B cell (primary cell): ENCODE measurements at places on chromosomes 1 and 21. TPM values are rescaled to one million over a fixed set of nuclear protein-coding genes. Genes with fewer than 3 reads are reported as not detected.

CR1 gene
- 36.7 and 40.0 TPM in 2 replicates for total RNA-seq

OLIG2 gene
- total RNA-seq = not detected in 2 replicates

PIGR gene
- total RNA-seq = 0.44 and 1.1 TPM in 2 replicates

- no peak overlapping the region for H3K4me3 ChIP-seq
- DNase-seq = no peak
- no peak overlapping the region for H3K27ac ChIP-seq
Observed at GRCh38 chr1:61399199-61399598, 316.8 kb downstream of the NFIA start.

DNA sequence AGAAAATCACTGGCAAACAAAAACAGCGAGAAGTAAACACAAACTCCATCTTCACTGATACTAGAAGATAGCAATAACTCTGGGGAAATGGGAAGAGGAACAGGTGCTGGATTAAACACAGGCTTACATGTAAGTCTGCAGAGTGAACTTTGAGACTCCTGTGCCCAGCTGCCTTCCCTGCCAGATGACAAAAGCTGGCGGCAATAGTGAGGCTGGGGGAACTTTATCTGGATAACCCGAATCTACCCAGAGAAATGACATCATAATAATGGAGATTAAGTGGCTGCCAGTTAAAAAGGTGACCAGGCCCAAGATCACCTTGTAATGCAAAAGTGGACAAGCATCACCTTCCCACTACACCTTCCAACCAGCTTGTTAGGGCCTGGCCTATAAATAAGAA is 184.5 kb downstream of the CHRM3 start:
- no peak overlapping the region for H3K4me3 ChIP-seq
- H3K27ac ChIP-seq = no peak overlapping the region
- no peak for DNase-seq
- H3K4me1 ChIP-seq = no peaks in the 10 kb centered on the region
- H3K36me3 ChIP-seq = no peaks in the 10 kb centered on the region

GRCh38 chr1:22920026-22920733 is 52.5 kb downstream of the LACTBL1 start:
- H3K36me3 ChIP-seq = no peaks in the 10 kb centered on the region
- H3K27ac ChIP-seq = no peak overlapping the region
- H3K4me1 ChIP-seq = no peaks in the 10 kb centered on the region
- peaks cover 2% of the 10 kb centered on the region for H3K27me3 ChIP-seq
- H3K4me3 ChIP-seq = no peak overlapping the region
